ENCODE measurements at places on chromosomes 12 and 14.

DNA sequence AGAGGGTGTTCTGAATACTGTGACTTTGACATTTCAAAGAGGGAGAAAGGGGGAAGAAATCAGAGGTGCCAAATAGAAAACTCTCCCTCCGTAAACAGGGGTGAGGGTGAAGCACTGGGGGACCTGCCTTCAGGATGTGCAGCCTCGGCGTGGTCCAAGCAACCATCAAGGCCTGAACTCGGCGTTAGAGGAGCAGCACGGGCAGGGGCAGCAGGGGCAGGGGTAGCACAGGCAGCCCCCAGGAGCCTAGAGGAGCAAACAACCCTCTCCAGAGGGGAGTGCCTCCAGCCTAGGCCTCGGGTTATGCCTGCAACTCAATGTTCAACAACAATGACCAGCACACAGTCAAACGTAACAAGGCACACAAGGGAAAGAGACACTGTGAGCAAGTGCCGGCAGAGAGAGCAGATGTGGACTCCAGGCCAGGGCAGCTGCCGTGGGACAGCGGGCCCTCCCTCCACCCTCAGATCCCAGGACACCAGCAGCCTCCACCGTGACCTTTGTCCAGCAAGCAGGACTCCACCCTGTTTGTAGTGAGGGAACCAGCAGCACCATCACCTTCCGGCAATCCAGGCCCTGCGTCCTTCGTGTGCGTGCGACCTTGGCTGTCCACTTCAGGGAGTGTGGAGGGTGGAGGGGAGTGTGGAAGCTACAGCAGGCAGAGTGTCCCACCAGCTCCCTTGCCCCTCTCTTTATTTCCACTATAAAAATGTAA lies 18.0 kb downstream of the GALNT9 start:
- DNase-seq, result no peak

DNA sequence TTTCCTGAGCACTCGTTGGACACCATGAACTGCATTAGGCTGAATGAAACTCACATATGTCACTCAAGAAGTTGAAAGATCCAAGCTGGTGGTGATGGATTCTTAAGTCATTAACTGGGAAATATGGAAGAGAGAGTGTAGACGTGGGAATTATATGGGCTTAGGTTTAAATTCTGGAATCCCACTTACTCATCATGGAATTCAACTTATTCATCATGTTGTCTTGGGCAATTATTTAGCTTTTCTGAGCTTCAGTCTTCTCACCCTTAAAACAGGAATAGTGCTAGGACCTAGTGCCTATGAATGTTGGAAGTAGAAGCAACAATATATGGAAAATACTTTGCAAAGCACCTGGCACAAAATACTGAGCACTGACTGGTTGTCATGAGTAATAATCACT lies 292.4 kb upstream of the TBX3 start:
- no peak for DNase-seq

GRCh38 chr12:130127912-130128789 lies 34.1 kb upstream of the FZD10 start:
- no peak for DNase-seq

DNA sequence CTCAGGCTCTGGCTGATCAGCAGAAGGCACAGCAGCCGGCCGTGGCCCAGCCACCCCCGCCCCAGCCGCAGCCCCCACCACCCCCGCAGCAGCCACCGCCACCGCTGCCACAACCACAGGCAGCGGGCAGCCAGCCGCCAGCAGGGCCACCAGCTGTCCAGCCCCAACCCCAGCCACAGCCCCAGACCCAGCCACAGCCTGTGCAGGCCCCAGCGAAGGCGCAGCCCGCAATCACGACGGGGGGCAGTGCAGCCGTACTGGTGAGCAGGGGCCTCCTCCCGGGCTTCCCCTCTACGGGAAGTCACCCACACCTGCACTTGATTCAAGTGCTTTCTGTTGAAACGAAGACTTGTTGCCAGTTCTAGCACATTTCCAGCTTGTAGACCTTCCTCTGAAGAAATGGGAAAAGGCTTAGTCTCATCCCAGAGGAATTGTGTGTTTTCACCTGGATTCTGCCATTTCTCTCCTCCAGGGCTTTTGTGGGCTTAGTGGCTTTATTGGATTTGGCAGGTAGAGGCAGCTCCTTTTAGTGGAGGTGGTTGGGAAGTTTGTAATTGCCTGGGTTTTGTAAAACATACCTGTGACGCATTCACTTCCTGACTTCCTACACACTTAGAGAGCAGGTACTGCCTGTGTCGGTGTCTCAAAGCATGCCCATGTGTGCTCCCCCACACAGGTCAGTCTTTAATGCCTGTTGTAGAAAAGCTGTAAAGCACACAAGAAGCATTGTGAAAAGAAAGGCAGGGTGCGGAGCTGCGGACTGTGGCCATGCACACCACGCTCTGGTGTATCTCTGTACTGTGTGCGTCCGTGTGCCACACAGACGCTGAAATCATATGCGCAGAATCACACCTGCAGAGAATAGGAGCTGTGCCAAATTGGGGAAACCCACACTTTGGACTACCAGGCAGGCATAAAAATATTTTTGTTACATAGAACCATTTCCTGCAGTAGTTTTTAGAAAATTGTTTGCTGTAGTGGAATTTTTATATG lies 90.5 kb downstream of the DDX51 start:
- no peak for DNase-seq

- DNase-seq, result no peak
These were observed 40.2 kb downstream of the SPRING1 start for GRCh38 chr12:116697716-116698115.

- DNase-seq, result no peak
These were observed 7.0 kb downstream of the NIN start for GRCh38 chr14:50823762-50824636.

GRCh38 chr12:89439941-89440340 lies 84.7 kb downstream of the GALNT4 start:
- DNase-seq, result no peak

GRCh38 chr14:104202259-104203070 lies 64.1 kb downstream of the KIF26A start:
- no peak for DNase-seq

DNA sequence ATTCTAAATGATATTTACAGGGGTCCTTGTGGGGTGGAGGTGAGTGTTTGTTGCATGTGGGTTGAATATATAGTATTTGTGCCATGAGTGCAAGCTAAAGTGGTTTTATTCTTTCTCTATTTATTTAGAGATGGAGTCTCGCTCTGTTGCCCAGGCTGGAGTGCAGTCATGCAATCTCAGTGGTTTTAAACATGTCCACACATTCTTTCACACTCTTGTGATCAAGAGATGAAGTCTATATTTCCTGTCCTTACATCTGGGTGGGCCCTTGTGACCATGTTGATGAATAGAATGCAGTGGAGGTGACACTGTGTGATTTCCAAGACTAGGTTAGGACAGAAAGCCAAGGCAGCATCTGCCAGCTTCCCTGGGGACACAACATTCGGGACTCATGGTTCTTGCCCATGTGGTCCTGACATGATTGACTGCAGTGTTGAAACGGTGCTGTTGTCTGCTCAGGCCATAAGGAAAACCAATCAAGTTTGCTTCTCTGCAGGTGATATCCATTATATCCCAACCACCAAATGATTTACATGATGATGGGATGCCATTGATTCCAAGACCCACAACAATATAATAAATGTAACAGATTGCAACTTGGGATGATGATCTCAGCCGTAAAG lies 172.6 kb downstream of the SUDS3 start:
- no peak for DNase-seq

GRCh38 chr14:60204104-60204842 lies 39.1 kb upstream of the DHRS7 start:
- DNase-seq, result no peak

GRCh38 chr12:101498252-101498651 lies 23.1 kb downstream of the SPIC start:
- no peak for DNase-seq

GRCh38 chr12:131196220-131196619 lies 242.5 kb downstream of the ADGRD1 start:
- DNase-seq, result no peak

DNA sequence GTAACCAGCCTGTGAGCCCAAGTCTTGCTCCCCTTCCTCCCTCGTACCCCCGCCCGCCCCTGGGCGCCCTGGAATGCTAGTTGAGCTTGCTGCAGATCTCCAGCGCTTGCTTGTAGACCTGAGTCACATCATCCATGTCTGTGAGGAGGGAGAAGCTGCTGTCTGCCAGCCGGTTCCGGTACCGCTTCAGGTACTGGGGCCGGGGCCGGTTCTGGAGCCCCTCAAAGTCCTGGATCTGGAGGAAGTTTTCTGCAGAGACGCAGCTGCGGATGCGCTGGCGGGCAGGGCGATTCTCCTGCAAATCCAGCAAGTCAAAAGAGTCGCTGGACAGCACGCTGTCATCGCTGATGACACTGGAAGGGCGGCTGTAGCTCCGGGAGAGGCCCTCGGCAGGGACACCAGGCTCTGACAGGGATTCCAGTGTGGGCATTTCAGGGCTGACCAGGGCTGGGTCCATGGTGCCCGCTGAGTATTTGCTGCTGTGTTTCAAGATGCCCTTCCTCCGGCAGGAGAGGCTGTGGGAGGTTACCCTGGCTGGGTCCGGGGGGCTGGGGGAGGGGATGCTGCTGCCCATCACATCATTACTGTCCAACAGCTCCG lies 71.9 kb downstream of the NUAK1 start:
- DNase-seq, result no peak

GRCh38 chr12:89370850-89371249 lies 18.5 kb upstream of the DUSP6 start:
- DNase-seq, result no peak

- no peak for DNase-seq
These were observed 189.4 kb upstream of the DYRK2 start for GRCh38 chr12:67459173-67459572.

DNA sequence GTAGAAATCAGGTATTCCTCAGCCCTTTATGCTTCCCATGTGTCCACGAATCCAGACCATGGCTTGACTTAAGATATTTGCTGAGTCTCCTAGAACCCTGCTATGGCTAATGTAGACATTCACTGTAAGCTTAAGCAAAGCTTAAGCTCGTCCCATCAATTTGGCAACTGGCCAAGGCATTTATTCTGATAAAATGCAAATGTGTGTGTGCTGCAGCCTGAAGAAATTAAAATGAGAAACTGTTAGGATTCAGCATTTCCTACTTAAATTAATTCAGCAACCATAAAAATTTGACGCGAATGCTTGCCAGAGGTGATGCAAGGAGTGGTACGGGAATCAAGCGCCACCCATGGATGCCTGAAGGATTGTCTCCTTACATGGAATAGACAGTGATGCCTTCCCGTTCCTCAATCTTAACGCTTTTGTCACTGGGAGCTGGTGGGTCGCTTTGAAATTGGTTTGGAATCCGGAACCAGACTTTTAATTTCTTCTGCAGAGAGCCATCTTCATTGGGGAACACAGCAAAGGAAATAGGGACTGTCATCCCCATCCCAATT lies 13.2 kb downstream of the HEBP1 start:
- no peak for DNase-seq

DNA sequence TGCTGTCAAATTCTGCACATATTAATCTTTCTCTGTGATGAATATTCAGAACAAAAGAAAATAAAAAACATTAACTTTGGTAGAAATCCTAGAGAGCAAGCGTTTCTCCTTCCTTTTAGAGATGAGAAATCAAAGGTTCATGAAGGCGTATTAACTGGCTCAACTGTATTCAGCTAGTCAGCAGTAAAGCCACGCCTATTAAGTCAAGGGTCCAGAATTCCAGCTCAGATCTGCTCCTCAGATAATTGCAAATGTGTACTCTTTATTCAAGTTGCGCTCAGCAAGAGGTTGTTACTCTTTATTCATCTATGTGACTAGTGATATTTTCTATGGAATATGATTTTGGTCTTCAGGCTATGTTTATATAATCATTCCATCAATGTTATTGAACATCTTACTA lies 13.1 kb upstream of the POC1B start:
- DNase-seq, result no peak

- no peak for DNase-seq
These were observed 24.4 kb downstream of the TUNAR start for GRCh38 chr14:95901054-95901453.

GRCh38 chr14:67359775-67360469 lies at the start of the genes ATP6V1D and EIF2S1:
ATP6V1D (minus strand) TSS chr14:67359804; CDS start chr14:67359698, 106 bp downstream.
EIF2S1 (plus strand) TSS chr14:67360328; CDS start chr14:67364768, 4,440 bp downstream.
- peak; percentile 99 for DNase-seq

- peak; percentile 17 for DNase-seq
These were observed 41.6 kb downstream of the DAD1 start for GRCh38 chr14:22547313-22547947.

- DNase-seq, result no peak
These were observed 62.0 kb downstream of the DYRK2 start for GRCh38 chr12:67710582-67710981.

- no peak for DNase-seq
These were observed 67.6 kb upstream of the AP4S1 start for GRCh38 chr14:30957813-30958370.

DNA sequence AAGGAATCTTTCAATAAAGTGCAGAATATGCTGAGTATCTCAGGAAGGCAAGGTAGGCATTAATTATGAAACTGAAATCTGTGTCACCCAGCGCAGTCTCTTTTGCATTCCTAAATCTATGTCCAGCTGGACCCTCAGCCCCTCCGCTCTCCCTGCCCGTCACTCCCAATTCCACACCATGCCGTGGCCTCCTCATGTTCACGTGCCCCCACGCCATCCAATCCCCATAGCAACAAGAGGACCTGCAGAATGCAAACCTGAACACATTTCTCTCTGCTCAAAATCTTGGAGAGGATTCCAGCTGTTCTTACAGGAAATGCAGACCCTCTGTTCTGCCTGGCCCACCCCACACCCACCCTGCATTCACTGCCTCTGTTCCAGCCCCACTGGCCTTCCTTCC lies 35.3 kb downstream of the KDM2B start:
- DNase-seq, result no peak

- DNase-seq, result no peak
These were observed 64.4 kb downstream of the PPP1R36 start for GRCh38 chr14:64614166-64614565.

- DNase-seq, result no peak
These were observed 873.2 kb downstream of the NRXN3 start for GRCh38 chr14:79043194-79043889.

DNA sequence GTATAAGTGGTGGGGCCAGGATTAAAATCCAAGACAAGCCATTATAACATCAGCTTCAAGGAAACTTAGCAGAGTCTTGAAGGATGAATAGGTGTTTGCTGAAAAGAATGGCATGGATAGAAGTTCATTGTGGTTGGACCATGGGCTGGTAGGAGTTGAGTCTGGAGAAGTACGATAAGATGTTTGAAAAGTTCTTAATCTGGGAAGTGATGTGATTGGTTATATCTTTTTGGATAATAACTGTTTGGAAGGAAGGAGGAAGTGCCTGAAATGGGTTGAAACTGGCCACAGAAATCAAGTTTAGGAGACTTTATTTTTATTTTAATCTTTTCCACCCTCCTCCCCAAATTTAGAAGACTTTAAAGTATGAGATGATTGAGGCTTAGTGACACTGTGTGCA lies 4.9 kb downstream of the DENR start:
- DNase-seq, result no peak

- no peak for DNase-seq
These were observed 176.7 kb upstream of the NOS1 start for GRCh38 chr12:117538032-117538690.

GRCh38 chr12:120981407-120981941 lies 3.1 kb downstream of the HNF1A start:
- DNase-seq, result no peak

DNA sequence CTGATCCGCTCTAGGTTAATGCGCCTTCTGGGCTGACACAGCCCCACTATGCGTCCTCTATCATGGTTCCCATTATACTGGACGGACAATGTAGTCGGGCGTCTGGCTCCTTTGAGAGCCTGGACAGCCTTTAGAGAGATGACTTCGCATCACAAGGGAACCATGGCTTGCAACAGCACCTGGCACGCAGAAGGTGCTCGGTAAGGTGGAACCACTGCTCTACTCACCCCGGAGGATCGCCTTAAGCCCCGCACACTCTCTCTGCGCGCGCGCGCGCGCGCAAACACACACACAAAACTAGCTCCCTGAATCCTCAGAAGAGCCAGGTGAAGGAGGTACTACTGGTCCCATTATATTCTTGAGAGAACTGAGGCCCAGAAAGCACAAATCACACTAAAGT lies 7.1 kb downstream of the MAP3K12 start:
- no peak for DNase-seq

Measured in gastrocnemius medialis (tissue), 4 donors.